ENCODE measurements at places on chromosomes 7 and 10.

GRCh38 chr7:8035647-8036518 is 67.3 kb downstream of the GLCCI1 start:
- no peak for DNase-seq

GRCh38 chr10:79505829-79506228 is 6.5 kb upstream of the EIF5AL1 start:
- no peak for DNase-seq

GRCh38 chr7:127886248-127886647 is 145.0 kb downstream of the LRRC4 start:
- DNase-seq: no peak

DNA sequence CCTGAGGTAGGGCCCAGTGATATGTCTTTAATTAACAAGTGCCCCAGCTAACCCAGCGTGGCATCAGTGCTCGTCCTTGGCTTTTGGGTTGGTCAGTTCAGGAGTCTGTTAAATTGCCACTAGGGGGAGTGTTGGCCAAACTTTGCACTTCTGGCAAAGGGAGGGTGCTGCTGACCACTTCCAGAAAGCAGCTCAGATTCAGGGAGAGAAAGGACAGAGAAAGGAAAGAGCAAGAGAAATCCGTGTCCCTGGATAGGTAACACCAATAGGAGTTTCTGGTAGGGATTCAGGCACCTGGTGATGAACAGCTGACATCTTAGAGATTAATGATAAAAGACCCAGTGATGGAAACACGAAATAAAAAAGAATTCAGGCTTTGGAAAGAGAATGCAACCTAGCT is 243.1 kb upstream of the AOAH start:
- DNase-seq: peak; percentile 16

Measured in NCI-H1092 (cell line).